AG04450 (cell line): ENCODE measurements at places on chromosomes 6 and 20.

DNA sequence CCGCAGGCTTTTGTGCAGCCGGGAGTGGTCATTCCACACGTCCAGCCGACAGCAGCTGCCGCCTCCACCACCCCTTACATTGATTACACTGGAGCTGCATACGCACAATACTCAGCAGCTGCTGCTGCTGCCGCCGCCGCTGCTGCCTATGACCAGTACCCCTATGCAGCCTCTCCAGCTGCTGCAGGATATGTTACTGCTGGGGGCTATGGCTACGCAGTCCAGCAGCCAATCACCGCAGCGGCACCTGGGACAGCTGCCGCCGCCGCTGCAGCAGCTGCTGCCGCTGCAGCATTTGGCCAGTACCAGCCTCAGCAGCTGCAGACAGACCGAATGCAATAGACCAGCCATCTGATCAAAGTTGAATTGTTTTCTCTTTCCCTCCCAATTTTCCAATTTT is 10.6 kb downstream of the RBM24 start:
- no peak for DNase-seq

- DNase-seq: no peak
These were observed 201.0 kb upstream of the EYS start for GRCh38 chr6:65908065-65908464.

DNA sequence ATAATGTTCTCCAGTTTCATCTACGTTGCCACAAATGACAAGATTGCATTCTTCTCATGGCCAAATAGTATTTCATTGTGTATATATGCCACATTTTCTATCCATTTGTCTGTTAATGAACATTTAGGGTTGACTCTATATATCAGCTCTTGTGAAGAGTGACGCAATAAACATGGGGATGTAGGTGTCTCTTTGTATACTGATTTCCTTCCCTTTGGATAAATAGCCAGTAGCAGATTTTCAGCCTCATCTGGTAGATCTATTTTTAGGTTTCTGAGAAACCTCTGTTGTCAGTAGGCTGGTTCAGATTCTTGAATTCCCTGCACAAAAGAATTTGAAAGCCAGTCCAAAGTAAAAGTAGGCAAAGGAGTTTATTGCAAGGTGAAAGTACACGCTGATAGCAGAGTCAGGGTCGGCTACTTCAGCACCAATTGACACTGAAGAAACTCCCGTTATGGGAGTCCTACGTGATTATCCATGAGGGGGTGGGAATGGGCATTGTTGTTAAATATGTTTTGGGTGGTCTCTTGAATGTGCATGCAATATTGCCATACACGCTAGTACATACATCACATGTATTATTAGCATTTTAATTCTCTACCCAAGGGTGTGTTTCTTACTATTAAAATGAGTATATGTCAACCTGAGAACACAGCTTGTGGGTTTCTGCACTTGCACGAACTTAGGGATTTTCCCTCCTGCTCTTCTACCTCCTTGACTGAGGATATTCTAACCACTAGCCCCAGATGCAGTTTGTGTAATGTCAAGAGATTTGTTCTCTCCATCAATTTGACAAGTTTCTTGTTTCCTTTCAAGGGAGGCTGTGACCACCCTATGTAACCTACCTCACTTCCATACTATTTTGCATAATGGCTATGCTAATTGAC is 14.4 kb upstream of the SLC17A2 start:
- DNase-seq: no peak

GRCh38 chr6:129567374-129567773 is 142.6 kb downstream of the ARHGAP18 start:
- DNase-seq: no peak

- DNase-seq: no peak
These were observed 50.8 kb downstream of the AIG1 start for GRCh38 chr6:143111443-143111842.

DNA sequence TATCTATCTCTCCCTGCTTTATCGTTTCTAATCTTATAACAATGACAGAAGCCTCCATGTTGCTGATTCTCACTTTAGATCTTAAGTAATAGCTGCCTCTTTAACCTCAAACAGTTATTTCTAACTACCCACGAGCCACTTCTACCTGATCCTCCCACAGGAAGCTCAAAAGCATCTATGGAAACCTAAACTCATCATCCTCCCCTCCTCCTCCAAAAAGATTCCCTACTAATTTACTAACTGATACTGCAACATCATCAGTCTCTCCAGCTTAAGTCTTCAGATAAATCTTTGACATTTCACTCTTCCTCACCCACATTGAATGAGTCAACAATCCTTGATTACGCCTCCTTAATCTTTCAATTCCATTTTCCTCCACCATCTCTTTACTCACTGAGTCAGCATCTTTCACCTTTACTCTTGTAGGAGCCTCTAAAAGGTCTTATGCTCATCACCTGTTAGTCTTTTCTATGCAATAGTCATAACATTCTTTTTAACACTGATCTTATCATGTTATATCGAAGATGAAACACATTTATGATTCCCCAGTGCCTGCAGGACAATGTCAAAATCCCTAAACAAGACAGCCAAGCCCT is 526.7 kb upstream of the CDH4 start:
- DNase-seq: no peak
